Stimulated activated CD4-positive, alpha-beta T cell treated with anti-CD3 and anti-CD28 coated beads, Interleukin-1b, Interleukin-23, amount 100 ng/mL, for 24 hours (primary cell): ENCODE measurements at places on chromosomes 3 and 15.

DNA sequence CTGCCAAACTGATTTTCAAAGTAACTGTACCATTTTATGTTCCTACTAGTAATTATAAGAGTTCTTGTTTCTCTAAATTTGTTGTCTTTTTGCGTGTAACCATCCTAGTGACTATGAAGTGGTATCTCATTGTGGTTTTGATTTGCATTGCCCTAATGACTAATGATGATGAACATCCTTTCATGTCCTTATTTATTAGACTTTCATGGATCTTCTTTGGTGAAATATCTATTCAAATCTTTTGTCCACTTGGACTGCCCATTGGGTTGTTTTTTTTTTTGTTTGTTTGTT, 3.6 kb downstream of the OXSR1 start:
- no peak for DNase-seq

GRCh38 chr3:51371943-51372557, 13.0 kb upstream of the MANF start:
- DNase-seq, result peak; percentile 30

GRCh38 chr3:45343947-45344346, 44.4 kb upstream of the LARS2 start:
- no peak for DNase-seq

DNA sequence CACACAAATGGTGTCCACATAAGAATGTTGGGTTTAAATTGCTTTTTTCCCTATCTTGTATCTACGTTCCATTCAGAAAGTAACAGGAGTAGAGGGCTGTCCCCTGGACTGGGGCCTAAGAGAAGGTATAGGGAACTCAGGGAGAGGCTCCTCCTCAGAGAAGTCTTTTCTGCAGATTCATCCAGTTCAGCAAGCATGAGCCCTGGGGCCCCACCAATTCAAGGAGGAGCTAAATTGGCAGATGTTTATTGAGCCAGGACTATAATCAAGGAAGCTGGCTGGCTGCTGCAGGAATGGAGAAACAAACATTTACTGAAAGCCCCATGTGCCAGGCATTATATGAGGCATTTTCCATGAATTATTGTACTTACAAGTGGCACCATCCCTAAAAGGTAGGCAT, 22.1 kb upstream of the LARS2 start:
- no peak for DNase-seq

- no peak for DNase-seq
Measured at GRCh38 chr3:14538451-14539088, 1.6 kb downstream of the GRIP2 start.

GRCh38 chr15:58146749-58147148, 8.6 kb downstream of the AQP9 start:
- DNase-seq, result no peak

GRCh38 chr3:190617185-190617584, 103.3 kb downstream of the IL1RAP start:
- DNase-seq, result peak; percentile 2

DNA sequence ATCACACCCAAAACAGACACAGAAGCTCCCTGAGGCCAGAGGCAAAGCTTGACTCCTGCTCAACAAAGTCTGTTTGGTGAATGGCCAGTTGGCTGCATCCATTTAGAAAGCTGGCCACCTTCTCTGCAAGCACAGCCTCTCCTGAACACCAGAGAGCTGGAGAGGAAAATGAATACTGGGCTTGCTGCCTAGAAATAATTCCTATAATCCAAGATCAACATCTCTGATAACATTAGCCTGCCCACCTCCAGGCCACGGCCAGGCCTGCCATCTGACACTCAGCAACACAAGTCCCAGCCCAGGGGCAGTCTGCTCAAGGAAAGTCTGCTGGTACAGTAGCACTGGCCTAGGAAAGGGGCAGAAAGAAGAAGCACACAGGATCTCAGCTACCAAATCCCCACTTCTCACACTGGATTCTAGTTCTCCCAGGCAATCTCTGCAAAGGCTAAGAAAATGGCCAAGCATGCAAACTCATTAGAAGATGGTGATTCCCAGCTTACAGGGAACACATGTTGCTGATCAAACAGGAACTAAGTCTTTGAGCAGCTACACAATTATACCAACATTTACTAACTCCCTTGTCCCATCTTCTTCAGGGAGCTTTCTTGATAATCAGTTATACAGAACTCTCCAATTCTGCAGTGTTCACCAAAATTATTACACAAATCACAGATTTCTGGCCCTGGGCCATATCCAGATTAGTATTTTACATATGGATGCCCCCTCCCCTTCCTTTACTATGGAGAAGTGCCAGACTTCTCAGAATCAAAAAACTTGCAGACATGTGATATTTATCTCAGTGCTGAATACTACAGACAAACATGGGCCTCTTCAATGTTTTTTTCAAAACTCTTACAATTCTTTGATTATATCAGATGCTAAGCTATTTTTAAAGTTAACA, 9.9 kb downstream of the TBC1D2B start:
- DNase-seq, result no peak

- no peak for DNase-seq
Measured at GRCh38 chr3:104909198-104909597, 457.5 kb upstream of the ALCAM start.

GRCh38 chr3:37582086-37582485, 279.6 kb upstream of the CTDSPL start:
- DNase-seq, result no peak

DNA sequence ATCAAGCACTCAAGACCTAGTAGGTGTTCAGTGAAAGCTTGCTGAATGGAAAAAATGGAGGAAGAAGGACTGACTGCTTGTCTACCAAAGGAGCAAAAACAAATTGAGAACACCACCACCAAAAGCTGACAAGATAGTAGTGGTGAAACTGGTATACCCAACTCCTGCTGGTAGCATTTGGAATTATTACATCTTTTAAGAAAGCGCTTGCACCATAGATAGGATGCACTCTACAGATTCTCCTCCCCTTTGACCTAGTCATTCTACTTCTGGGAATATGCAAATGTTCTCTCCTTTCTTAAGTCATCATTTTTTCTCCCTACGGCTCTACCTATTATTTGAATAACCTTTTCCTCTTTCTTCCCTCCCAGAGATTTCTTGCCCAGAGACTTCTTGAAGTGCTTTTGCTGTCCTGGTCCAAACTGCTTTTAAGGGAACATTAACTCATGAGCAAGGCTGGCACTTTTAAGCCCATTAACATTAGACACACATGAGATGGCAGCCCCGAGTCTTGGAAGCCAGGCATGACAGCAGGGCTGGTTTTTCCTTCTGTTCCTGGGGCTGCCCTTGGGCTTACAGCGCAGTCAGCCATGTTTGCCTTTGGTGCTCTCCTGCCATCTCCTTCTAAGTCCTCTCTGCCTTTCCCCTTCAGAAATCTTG, 75.0 kb upstream of the TLE3 start:
- DNase-seq, result no peak

GRCh38 chr3:192433704-192434103, 293.6 kb downstream of the FGF12 start:
- no peak for DNase-seq

DNA sequence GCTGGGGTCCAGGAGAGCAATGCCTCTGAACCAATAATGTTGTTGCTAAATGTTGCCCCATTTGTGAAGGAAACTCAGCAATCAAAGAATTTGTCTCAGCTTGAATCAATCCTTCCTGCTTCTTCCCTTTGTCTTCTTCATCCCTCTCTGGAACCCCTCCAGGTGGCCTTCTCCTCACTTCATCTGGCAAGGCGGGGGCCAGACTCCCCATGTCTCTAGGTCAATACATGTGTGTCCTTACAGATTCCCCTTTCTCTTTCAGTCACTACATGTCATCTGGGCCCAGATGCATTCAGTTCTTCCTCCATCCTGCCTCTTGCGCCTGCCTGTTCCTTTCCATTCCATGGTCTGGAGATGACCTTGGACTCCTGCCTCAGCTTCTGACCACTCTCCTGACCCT, 8.0 kb upstream of the LTF start:
- no peak for DNase-seq

DNA sequence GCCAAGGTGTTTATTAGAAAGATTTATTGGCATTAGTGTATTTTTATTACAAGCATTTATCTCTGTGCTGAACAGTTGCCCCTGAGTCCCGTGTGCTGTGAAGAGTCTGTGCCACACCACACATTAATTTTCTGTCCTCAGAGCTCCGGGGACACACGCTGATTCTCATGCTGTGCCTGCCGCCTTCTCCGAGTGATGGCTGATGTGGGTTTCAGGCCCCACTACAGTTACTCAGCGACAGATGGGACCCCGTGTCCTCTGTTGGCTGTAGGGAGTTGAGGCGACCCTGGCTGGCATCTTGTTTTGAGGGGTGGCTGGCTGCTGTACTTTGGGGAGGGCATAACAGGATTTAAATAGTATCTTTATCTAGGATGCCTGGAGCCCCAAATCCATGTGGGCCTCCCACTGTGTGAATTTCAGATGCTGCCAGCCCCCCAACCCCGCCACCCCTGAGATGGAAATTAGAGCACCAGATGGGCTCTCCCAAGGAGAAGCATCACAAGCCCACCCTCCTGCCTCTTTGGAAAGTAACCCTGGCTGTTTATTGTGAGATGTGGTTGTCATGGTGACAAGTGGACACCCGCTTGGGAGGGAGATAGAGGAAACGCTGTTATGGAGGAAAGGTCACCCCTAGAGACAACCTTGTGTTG, 185.6 kb downstream of the APBA2 start:
- DNase-seq, result no peak

- DNase-seq, result no peak
Measured at GRCh38 chr3:142355692-142356091, 92.1 kb downstream of the XRN1 start.

GRCh38 chr3:149011676-149012075, 20.3 kb downstream of the GYG1 start:
- no peak for DNase-seq

DNA sequence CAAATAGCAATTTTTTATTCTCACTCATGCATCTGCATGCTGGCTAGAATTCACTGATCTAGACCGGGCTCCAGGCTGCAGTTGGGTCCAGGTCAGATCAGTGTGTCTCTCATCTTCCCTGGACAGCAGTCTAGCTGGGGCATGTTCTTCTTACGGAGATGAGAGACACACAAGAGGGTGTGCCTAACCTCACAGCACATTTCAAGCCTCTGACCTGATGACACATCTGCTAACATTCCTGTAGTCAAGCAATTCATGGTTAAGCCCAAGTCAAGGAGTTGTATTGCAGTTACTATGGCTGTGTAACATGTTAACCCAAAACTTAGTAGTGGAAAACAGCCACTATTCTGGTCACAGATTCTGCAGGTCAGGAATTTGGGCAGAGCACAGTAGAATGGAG, 13.1 kb downstream of the BSN start:
- no peak for DNase-seq

DNA sequence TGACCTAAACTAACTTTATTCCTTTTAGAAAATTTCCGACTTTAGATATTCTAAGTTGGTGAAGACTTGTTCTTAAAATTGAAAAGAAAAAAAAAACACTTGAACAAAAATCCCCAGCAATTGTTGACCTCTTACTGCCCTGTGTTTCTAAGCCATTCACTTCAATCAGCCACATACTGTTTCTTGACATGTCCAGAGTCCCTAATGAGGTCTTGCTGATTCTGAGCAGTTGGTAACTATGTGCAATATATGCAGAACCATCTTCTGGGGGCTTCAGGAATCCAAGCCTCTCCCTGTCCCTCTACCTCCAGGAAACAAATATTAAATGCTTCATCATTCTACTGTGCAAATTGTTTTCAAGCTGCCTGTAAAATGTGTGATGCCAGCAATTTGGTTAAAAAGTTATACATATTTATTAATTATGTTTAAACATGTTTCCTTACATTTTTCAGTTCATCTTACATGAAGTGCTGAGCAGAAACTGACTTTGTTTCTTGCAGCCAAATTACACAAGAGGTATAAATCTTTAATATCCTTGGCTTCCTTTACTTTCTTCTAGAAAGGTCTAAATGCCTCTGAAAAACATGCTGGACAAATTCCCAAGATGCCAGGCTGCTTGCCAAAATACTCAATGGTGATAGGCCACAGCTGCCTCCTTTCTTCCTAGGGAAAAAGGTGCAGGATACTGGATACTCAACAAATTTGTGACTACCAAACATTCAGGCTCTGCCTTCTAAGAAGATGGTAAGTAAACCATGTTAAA, 19.8 kb upstream of the GYG1 start:
- no peak for DNase-seq

- DNase-seq, result no peak
Measured at GRCh38 chr3:59517388-59517787, 467.6 kb upstream of the CFAP20DC start.

- DNase-seq, result no peak
Measured at GRCh38 chr3:100079328-100079727, 35.0 kb downstream of the FILIP1L start.

- DNase-seq, result no peak
Measured at GRCh38 chr15:77974098-77974414, 103.5 kb downstream of the TBC1D2B start.

DNA sequence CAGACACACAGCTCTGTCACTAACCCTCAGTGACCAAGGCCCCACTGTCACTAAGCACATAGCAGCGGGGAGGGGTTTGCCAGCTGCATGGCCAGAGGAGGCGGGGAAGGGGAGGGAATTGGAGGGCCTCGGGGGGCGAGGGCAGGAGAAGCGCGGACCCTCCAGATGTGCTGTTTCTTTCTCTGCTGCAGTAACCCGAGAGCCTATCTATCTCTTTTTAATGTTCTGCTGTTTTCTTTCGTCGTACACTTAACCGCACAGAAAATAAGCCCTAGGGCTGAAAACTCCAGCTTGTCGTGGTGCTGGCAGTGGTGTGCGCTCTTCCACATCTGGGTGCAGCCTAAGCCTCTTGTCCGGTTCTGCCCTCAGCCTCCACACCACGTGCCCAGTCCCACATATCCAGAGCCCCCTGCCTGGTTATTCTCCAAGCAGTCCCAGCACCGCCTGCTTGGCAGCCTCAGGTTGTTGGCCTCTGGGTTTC, 51.1 kb downstream of the BDH1 start:
- no peak for DNase-seq

DNA sequence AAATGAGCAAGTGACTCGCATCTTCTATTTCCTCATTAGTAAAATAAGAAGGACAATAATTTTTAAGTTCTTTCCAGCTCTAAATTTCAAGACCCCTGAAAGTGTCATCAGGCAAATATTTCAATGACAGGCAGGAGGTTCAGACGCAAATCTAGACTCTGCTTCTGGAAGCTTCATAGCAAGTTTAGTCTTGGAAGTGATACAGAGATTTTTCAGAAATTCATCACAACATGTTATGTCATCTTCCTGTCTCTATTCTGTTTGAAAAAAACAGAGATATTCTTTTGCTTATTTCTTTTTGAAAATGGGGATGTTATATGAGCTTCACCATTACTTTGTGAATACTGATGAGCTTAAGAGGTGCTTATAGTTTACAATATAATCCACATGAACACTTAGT, 74.0 kb downstream of the C3orf85 start:
- no peak for DNase-seq

DNA sequence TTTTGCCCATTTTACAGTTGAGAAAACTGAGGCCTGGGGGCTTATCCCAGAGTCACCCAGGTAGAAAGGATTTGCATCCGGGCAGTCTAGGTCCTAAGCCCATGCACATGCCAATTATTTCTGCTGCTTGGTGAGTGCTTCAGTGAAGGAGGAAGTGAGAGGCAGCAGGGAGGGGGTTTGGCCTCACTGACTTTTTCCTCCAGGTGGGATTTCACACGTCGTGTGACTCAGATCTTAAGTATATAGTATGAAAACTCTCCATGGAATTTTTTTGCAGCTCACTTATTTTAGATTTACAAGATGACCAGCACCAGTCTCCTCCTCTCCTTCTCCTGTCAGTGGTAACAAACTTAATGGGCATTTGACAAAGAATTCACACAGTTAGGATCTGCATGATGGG, 4.6 kb downstream of the ITGA11 start:
- no peak for DNase-seq
